ENCODE measurements at places on chromosomes 7 and 10.
A peak's percentile ranks its signal among the peaks of the same experiment; 100 is the strongest.

DNA sequence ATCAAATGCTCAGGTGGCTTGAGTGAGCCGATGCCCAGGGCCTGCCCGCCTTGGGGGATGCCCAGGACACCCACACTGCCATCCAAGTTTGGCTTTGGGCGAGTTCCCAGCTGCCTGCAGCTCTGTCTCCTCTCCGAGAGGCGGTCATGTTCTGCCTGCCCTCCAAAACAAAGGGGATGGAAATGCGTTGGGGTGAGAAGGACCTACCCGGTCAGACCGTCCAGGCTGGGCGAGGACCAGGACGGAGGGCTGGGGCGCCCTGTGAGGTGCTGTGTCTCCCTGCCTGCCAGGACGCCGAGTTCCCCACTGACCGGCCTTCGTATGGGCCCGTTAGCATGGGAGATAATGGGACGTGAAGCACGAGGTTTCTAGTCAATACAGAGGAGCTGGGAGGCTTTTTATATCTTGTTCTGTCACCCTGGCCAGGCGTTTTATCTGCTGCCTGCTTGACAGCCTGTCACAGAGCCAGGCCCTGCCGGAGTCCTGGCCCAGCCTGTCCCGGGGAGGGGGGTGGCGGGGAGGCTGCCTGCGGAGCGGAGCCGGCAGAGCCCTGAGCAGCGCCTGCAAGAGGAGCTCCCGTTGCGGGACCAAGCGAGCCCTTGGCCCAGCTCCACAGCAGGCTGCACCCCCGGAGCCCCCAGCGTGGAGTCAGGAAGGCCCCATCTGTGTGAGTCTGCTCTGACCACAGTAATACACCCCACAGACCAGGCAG is 22.0 kb upstream of the ELFN1 start:
- no peak for DNase-seq

DNA sequence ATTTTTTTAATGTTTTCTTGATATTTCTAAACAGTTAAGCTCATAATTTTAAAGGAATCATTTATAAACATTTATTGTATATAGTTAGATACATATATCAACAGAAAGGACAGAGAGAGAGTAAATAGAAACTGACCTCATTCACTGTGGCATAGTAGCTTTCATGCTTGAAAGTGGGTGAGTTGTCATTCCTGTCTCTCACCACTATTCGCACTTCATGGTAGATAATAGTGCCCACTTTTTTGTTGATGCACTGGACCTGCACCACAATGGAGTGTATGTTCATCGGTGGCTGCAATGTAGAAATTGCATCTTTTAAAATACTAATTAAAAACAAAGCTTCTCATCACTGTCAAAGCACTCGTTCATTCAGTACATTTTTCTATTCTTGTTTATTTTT is 432.0 kb downstream of the PCDH15 start:
- DNase-seq = no peak

DNA sequence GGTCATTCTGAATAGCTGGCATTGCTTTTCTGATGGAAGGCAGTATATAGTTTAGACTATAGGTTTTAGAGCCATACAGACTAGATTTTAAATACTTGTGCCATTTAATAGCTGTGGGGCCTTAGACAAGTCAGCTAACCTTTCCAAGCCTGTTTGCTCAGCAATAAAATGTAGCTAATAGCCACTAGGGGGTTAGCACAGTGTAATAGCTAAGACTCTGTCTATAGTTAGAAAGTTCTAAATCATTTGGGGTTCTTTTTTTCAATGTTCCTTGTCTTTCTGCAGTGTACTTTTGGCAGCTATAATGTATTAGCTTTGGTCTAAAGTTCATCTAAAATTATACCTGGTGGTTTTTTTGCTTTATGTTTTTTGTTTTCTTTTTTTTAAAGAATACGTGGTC is 7.5 kb upstream of the KIFBP start:
- no peak for DNase-seq

DNA sequence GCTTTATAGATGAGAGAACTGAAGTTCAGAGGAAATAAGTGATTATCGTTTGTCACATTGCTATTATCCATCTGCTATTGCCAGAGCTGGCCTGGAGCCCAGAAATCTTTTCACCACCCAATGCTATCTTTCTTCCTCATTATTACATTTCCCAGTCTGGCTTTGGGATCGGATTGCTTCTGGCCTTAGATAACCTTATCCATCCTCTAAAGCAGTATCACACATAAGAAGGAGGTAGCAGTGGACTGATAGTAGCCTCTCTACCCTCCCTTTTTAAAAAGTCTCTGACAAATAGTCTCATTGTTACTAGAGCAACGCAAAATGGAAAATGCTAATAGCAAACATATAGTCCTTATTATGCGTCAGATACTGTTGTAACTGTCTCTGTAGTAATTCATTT is 1.3 kb upstream of the CLDN12 start:
- no peak for DNase-seq

DNA sequence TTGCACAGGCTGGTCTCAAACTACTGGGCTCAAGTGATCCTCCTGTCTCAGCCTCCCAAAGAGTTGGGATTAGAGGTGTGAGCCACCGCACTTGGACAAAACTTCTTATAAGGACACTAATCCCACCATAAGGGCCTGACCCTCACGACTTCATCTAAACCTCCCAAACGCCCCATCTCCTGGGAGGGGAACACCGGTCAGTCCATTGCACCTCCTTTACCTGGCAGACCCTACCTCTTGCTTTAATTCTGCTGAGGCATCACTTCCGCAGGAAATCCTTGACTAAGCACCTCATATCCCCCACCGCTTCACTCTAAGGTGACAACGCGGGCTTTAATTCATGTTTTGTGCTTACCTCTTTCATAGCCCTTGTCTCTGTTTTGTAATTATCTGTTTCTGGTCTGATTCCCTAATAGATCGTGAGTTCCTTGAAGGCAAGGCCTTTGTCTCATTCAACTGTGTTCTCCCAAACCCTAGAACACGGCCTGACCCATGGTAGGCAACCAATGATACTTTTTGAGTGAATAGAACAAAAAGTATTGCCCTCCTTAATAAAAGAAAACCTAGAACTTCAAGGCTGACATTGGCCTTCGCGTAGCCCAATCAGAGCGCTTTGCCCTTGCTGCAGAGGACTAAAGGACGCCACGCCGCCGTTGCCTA is 481 bp upstream of the ZNF862 start:
- DNase-seq = no peak

DNA sequence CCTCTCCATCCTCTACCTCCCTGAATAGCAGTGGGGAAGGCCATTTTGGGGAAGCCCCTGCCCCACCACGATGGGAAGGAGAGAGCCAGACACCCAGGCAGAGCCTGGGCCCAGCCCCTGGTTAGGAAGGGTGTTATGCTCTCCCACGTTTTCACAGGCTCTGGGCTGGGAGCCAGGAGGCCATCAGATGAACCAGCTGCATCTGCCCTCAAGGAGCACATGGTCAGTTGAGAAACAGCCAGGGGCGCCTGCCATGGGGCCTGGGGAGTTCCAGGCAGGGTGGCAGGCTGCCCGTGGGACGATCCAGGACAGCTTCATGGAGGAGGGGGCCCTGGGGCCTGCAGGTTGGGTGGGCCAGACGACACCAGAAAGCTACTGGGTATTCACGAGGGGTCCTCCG is 47.5 kb downstream of the CAMK2B start:
- DNase-seq = no peak

DNA sequence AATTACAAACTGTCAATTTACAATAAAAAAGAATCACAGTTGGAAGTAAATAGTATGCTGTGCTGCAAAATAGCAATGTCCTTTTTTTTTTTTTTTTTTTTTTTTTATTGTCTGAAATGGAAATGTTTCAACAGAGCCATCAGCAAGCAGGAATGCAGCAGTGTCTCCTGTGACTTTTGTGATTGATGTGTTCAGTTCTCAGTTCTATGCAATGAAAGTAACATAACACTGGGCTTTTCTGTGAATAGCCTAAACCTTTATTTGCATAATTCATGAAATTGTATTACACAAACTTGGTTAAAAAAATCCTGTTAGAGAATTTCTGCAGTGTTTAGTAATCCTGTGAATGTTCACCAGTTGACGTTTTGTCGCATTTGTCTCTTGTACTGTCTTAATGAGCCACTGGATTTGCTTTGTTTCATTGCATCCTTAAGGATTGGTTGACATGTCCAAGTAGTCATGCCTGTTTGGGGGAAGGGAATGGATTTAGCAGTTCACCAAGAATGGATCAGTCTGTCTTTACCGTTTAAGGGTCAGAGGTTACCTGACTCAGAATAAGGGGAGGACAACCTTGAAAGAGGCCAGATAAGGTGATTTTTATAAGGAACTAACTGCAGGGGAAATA is 192.7 kb downstream of the MLLT10 start:
- DNase-seq = no peak

DNA sequence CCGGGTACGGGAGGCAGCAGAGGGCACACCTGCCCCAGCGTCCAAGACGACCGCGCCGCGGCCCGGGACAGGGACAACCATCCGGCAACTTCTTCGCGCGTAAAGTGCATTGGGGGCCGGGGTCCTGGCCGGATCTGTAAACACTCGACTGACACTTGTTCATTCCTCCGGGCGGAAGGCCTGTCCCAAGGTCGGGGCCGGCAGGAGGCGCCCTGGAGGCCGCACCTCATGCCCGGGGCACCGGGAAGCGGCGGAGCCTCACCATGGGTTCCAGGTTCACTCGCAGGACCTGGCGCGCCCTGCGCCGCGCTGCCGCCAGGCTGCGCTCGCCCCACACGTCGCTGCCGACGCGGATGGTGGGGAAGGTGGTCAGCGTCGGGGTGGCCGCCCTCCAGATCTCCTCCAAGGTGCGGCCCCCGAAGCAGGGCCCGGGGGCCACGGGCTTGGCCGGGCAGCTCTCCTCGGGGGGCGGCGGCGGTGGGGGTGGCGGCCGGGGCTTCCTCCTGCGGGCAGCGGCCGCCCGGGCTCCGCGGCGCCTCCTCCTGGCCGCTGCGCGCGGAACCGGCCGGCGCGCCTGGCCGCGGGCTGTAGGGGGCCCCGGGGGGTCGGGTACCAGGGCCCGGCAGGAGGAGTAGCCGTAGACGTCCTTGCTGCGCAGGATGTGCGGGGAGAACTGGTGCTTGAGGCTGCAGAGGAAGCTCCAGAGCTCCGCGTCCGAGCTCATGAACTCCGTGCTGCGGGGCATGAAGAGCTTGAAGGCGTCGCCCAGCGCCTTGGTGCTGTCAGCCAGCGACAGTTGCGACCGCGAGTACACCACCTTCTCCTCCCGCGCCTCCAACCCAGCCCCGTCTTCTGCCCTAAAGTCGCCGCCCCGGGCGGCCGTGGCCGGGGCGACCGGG is 746 bp downstream of the CCDC71L start:
- peak; percentile 86 for DNase-seq

- no peak for DNase-seq
These were observed 270.5 kb downstream of the POU6F2 start for GRCh38 chr7:39248041-39248691.

All from T-helper 2 cell treated with Interferon-gamma antibody and Interleukin-4, amounts not matched to agents 5 μg/mL and 100 μg/mL, for 36 hours (primary cell).